ENCODE measurements at places on chromosomes 6 and 20.

DNA sequence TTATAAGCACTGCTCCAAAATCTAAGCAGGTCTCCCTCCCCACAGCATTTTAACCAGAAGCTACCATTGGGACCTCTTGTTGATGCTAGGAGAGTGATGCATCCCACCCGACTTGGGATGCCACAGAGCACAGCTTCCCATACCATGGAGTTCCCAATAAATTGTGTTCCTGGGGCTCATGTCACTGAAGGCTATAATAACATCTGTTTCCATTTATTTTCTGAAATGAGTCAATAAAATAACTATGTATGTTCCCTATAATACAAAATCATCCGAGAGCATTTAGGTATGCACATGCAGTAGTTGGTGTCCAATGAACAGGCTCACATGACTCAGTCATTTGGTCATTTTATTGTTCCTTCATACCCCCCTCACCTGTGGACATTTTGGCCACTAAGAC is 204.2 kb downstream of the TBC1D7 start:
- no peak for DNase-seq

DNA sequence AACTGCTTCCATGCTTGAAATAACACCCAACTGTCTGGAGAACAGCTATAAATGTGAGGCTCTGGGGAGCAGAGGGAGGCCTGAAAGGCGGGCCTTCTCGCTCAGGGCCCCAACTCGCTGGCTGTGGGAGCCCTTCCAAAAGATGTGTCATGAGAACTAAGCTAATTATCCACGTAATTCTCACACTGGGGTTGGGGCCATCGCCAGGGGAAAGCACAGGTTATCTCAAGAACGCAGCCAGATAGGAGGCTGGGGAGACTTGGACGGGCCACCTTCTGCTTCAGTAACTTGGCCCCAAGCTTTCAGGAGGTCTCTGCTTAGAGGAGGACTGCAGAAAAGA is 1.6 kb downstream of the PXDC1 start:
- no peak for DNase-seq

- DNase-seq: no peak
These were observed 67.5 kb upstream of the GPR6 start for GRCh38 chr6:109910571-109910970.

GRCh38 chr6:105748737-105749161 is 337.4 kb upstream of the PRDM1 start:
- no peak for DNase-seq

- no peak for DNase-seq
These were observed 104.0 kb downstream of the SASH1 start for GRCh38 chr6:148446681-148447080.

- DNase-seq: no peak
These were observed 44.2 kb downstream of the LIN28B start for GRCh38 chr6:105001063-105001462.

GRCh38 chr6:156963712-156964700 is 186.8 kb downstream of the ARID1B start:
- DNase-seq: peak; percentile 54

DNA sequence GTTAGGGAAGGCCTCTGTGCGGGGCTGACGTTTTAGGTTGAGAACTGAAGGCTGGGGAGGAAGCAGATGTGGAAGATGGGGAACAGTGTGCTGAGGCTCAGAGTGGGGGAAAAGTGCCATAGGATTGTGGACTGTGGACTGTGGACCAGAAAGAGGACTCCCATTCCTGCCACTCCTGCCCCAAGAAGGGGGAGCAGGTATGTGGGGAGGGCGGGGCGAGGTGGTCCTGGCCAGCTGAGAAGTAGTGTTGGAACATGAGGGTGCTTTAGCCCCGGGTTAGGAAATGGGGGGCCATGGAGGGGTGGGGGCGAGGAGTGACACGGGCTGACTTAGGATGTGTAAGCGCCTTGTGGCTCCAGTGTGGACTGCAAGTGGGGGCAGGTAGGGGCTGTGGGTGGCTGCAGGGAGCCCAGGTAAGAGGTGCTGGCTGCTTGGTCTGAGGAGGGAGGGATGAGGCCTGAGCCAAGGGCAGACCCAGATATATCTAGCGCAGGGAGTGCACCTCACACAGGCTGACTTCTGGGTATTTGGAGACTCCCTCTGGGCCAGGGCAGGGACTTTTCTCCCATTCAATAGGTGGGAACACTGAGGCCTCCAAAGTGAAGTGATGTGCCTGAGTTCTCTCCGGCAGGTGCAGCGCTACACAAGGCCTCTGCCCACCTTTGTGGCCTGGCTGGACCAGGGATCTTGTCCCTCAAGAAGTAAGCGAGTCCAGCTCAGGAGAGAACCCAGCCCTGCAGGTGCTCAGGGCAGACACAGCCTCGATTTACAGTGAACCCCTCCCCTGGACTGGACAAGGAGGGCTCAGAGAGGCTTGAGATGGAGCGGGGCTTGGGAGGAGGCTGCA is 76.6 kb upstream of the TOX2 start:
- DNase-seq: no peak

- DNase-seq: no peak
These were observed 89.8 kb upstream of the PTPN1 start for GRCh38 chr20:50420380-50420779.

- DNase-seq: no peak
These were observed 295.0 kb downstream of the PKHD1 start for GRCh38 chr6:51792273-51793030.

- DNase-seq: no peak
These were observed 3.8 kb downstream of the EYA2 start for GRCh38 chr20:46898423-46898822.

DNA sequence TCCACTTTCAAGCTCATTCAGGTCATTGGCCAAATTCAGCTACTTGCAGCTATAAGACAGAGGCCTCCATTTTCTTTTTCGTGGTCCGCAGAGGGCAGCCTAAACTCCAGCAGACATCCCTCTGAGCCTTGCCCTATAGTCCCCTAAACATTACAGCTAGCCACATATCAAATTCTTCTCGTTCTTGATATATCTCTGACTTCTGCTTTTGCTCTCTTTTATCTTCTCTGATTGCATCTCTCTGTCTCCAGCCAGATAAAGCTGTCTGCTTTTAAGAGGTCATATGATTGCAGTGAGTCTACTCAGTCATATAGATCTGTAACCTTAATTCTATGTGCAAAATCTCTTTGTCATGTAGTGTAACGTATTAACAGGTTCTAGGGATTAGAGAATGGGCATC is 358.4 kb upstream of the RGS17 start:
- no peak for DNase-seq

GRCh38 chr6:11291582-11291981 is 59.1 kb upstream of the NEDD9 start:
- peak; percentile 16 for DNase-seq

DNA sequence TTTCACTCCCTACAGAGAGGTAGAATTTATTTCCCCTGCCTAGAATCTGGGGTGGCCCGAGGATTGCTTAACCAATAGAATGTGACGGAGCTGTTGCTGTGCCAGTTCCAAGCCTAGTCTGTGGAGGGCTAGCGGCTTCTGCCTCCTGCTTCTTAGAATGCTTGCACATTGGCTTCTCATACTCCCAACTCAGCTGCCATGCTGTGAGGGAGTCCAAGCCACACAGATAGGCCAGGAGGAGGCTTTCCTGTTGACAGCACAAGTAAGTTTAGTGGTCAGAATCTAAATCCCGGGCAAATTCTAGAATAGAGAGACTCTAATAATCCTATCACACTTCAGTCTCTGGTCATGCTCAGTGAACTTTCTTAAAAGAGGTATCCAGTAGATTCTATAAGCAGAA is 57.5 kb upstream of the SNRPB2 start:
- DNase-seq: no peak

DNA sequence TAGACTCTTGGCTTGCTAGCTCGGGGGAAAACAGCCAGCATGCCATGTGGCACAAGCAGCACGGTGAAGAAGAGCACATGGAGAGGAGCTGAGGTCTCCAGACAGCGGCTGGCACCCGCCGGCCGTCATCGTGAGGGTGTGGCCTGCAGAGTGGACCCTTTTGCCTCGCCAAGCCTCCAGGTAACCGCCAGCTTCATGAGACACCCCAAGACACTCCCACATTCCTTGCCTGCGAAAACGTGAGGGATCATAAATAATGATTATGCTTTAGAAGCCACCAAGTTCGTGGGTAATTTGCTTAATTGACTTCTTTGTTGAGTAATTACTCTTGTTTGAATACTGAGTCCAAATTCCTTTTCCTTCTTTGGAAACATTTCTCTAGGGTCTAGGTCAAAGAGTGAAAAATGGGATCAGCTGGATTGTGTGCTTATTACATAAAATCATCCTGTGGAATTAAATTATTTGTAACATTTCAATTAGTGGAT is 23.2 kb downstream of the FAM50B start:
- no peak for DNase-seq

DNA sequence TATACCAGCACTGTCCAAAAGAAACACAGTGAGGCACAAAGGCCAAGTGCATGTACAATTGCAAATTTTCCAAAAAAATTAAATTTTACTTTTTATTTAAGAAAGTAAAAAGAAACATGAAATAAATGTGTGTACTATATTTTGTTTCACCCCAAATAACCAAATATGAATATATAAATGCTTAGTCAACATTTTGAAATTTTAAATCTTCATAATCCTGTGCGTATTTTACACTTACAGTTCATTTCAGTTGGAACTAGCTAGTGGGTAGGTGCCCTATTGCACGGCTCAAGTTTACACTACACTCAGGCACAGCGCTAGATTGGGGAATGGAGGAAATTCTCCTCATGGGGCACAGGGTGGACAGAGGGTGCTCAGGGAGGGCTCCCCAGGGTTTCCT is 18.0 kb upstream of the BTN3A3 start:
- DNase-seq: no peak

GRCh38 chr6:35679399-35679798 is 9.3 kb downstream of the FKBP5 start:
- no peak for DNase-seq

GRCh38 chr20:16364320-16364687 is 208.9 kb downstream of the KIF16B start:
- no peak for DNase-seq

- no peak for DNase-seq
These were observed 10.6 kb upstream of the SFT2D1 start for GRCh38 chr6:166352923-166353322.

DNA sequence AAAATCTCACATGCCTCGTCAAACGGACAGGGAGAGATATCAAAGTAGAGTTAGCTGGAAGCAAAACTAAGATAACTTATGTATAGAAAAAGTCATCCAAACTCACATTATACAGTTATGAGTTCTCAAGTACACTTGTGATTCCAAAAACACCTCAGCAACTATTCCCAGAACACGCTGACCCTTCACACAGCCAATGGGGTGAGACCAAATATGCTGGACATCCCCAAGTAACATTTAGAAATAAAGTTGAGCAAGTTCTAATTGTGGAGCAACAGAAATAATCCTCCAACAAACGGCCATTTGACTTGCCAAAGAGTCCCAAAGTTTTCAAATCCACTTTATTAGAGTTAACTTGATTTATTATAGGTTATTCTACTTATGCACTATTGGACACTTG is 52.4 kb downstream of the LY86 start:
- no peak for DNase-seq

- DNase-seq: no peak
These were observed at the start of gene HMGCLL1 for GRCh38 chr6:55578537-55579363. HMGCLL1 (minus strand) TSS chr6:55579192; CDS start chr6:55579055, 137 bp downstream.

DNA sequence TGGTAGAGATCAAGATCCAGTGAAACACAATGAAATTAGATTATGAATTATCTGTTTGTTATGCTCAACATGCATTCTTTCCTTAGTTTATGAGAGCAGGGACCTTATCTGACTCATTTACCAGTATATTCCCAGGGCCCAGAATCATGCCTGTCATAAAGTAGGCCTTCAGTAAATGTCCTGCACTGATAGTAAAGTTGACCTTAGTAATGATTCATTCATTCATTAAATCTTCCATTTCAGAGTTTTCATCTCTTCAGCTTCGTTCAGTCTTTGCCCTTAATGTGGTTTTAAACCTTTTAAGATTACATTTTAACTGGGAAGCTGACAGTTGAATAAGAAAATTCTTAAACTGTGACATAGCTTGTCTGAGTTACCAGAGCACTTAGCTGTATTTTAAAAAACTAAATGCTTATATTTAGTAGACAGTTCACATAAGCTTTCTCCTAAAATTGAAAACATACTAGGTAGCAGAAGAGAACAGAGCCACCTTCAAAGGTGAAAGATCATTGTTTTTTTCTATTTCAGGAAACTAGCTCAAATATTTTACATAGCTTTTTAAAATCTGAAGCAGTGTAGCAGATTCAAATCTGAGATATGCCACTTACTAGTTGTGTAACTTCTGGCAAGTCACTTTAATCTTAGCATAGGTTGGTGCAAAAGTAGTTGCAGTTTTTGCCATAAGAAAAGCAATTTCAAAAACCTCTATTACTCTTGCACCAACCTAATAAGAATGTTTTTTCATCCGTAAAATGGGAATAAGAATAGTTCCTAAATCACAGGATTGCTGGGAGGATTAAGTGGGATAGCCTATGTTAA is 41.4 kb downstream of the MCM8 start:
- DNase-seq: no peak

DNA sequence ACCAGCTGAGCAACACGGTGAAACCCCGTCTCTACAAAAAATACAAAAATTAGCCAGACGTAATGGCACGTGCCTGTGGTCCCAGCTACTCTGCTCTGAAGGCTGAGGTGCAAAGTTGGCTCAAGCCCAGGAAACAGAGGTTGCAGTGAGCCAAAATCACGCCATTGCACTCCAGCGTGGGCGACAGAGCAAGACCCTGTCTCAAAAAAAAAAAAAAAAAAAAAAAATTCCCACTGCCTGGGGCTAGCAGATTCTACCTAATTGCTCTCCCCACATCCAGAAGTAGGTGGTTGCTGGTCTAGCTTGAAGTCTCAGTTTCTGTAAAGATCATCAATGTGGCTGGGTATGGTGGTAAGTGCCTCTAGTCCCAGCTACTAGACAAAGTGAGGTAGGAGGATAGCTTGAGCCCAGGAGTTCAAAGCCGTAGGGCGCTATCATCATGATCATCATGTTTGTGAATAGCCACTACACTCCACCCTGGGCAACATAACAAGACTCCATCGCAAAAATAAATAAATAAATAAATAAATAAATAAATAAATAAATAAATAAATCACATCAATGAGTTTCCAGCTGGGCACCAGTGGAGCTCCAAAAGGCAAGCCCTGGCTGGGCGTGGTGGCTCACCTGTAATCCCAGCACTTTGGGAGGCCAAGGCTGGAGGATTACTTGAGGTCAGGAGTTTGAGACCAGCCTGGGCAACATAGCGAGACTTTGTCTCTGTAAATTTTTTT is 6.3 kb upstream of the AP5S1 start:
- peak; percentile 47 for DNase-seq

GRCh38 chr20:11766961-11767360 is 150.7 kb upstream of the BTBD3 start:
- no peak for DNase-seq

DNA sequence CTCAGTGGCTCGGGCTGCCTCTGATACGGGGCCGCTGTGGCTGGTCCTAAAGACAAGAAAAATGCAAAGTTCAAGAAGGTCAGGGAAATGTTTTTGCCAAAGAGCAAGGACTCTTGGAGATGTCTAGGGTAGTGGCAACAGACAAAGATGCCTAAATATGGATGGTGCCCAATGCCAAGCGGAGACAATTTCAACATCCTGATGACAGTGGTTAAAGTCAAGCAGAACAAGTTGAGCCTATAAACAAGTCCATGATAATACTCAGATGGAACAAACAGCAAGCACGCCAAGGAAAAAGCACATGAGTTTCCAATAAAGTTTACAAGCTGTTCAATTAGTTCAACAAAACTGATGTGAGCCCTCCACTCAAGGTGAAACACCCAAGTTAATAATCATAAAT is 51.1 kb downstream of the SLC22A1 start:
- DNase-seq: no peak

- no peak for DNase-seq
These were observed 17.4 kb downstream of the RCAN2 start for GRCh38 chr6:46473881-46474280.

- DNase-seq: peak; percentile 1
These were observed 292.6 kb upstream of the MARCKS start for GRCh38 chr6:113564371-113565171.
